Activated effector memory CD4-positive, alpha-beta T cell treated with Interleukin-2 at 50 U/mL for 16 hours (primary cell): ENCODE measurements at places on chromosomes 12 and 14.

DNA sequence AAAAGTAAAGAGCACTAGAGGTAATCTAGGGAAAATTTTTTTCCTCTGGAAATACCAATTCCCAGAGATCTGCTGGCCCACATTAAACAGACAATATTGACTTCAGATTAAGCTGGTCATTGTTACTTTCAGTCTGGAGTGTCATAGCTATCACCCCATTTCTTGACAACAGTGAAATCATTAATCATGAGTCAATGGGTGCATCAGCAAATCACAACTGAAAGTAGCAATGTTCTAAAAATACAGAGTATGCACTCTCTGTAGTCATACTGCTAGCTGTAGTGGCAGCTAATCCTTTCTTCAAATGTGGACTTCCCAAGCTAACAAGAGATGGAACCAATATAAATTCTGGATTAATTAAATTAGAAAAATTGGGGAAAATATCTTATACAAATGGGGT lies 129.9 kb downstream of the CPNE8 start:
- no peak for DNase-seq

GRCh38 chr12:53975479-53976152 lies 862 bp upstream of the HOTAIR start:
- DNase-seq, result no peak

- DNase-seq, result no peak
Measured at GRCh38 chr12:104249017-104249416, 33.4 kb downstream of the TXNRD1 start.

GRCh38 chr14:51533872-51534553 lies 117.7 kb upstream of the FRMD6 start:
- DNase-seq, result no peak

DNA sequence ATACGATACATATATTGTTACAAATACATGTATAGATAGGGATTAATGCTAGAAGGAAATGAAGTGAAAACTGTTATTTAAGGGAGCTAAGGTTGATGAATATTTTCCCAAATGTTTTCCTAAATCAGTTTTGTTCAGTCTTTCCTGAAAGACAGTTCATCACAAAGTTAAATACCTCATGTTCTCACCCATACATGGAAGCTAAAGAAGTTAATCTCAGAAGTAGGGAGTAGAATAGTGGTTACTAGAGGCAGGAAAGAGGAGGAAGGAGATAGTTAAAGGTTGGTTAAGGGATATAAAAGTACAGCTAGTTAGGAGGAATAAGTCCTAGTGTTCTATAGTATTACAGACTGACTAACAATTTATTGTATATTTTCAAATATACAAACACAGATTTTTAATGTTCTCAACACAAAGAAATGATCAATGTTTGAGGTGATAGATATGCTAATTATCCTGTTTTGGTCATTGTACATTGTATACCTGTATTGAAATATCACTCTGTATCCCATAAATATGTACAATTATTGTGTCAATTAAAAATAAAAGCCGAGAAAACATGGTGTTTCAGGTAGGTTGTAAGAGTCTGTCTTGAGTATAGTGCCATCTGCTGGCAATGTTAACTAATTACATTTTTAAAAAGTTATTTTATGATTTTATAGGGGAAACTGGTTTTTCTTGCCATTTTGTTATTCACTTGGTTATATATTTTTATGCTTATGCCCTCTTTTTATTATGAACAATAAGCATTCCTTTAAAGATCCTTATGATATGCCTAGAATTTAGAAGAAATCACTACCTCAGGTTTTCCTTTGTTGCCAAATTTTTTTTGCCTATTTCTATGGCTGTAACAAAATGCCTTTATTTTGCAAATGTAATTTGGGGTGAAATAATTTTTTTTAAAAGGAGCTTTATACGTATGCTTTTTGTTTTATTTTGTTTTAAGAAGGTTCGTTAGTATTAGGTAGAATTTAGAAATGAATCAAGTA lies 26.9 kb downstream of the ZDHHC17 start:
- DNase-seq, result no peak

DNA sequence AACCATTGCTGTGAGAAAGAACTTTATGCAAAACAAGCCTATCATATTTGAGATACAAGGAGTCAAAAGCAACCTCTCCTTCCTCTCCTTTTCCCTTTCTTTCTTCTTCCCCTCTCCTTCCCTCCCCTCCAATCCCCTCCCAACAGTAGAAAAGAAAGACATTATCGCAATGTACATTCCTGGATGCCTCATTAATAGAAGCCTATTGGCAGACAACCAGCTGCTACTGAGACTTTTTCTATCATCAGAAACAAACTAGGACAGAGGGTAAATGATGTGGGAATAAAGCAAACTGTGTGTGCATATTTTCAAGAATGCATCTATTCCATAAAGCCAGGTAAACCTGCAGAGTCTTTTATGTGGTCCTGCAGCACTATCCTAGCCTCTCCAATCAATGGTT lies 237.2 kb downstream of the ITPR2 start:
- DNase-seq, result no peak

GRCh38 chr12:103560604-103561101 lies 26.4 kb upstream of the STAB2 start:
- no peak for DNase-seq

- DNase-seq, result no peak
Measured at GRCh38 chr14:34137001-34137745, 186.3 kb upstream of the EGLN3 start.

GRCh38 chr12:65106948-65107347 lies 14.2 kb downstream of the WIF1 start:
- DNase-seq, result no peak

- no peak for DNase-seq
Measured at GRCh38 chr12:51023625-51024382, 2.4 kb downstream of the SLC11A2 start.

GRCh38 chr12:89156862-89157262 lies 195.4 kb downstream of the DUSP6 start:
- DNase-seq, result no peak

DNA sequence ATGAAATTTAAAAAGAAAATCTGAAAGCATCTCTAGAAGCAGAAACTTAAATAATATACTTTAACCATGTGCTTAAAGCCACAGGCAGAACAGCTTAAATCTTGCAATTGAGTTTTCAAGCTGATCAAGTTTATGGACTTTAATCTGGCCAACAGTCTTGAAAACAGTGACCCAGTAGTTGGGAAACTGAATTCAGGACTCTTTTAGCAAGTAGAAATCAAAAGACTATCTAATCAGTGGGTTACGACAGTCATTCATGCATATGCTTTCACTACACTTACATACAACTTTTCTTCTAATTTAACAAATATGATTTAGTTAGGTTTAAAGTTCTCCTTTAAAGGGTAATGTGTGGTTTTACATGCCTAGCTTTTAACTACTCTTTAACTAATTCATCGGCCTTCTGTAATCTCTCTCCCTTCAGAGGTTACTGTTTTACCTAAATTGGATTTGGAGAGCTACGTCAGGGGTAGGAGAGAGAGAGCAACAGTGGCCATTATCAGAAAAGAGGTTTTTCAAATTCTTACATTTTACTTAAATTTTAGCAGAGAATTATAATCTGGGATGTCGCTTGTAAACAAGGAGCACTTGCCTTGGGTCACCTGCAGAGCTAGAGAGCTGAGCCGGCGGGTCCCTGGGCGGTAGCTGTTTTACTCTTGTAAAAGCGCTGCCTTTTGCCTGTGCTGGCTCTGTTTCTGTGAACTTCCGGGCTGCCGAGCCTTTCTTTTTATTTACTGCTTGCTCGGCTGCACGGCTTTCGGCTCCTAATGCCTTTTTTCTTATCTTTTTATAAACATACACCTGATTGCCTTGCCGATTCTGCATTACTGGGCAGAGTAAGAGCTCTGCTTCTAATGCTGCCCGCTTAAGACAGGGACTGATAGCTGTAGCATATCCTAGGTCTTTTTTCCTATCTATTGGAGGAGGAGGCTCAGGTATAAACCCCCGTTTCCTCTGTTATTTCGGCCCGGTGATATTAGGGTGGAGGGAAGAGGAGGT lies 17.4 kb upstream of the LYZ start:
- DNase-seq, result peak; percentile 65

GRCh38 chr12:114286145-114286544 lies 119.8 kb downstream of the TBX5 start:
- no peak for DNase-seq

DNA sequence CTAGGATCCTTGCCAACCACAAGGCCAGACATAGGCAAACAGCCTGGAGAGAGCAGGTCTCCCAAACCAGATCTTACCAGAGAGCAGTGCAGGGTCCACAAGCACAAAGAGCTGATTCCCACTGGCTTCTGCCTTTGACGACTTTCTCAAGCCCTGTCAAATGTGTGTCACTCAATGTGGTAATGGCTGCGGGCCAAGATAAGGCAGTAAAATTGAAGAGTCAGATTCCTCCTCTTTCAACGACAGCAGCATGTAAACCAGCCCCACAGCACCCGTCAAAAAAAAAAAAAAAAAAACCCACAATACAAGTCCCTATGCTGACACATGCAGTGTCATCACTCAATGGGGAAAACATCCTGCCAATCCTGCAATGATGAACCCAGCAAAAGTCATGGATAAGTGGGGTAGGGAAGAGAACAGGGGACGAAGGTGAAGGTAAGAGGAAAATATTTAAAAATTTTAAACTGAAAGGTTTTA lies at the start of gene STON2:
Gene STON2 (minus strand): TSS at position 123 of the 477 bp plus-strand sequence. CDS start 1,942 bp downstream, outside the sequence.
- no peak for DNase-seq

DNA sequence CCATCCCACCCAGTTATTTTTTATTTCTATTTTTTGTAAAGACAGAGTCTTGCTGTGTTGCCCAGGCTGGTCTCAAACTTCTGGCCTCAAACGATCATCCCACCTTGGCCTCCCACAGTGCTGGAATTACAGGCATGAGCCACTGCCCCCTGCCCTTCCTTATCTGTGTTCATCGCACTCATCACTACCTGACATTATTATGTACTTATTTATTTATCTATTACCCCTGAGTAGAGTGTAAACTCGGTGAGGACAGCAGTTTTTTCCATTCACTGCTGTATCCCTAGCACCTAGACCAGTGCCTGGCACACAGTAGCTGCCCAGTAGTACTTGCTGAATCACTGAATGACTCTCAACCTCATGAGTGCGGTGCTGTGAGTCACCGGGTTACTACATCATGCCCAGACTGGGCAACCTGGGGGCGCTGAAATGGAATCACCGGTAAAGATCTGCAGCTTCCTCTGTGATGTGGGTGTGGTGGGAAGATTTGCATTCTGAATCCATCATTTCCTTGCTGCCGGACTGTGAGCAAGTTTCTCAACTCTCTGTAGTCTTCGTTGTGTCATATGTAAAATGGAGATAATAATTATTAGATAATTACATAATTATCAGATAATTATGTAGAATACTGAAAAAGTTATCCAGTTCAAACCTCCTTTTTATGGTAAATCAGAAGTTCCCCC lies 81.9 kb upstream of the USP44 start:
- DNase-seq, result no peak

- no peak for DNase-seq
Measured at GRCh38 chr12:56300644-56301464, 724 bp upstream of the CS start.

- DNase-seq, result no peak
Measured at GRCh38 chr12:10847744-10848143, 1.5 kb downstream of the PRR4 start.

DNA sequence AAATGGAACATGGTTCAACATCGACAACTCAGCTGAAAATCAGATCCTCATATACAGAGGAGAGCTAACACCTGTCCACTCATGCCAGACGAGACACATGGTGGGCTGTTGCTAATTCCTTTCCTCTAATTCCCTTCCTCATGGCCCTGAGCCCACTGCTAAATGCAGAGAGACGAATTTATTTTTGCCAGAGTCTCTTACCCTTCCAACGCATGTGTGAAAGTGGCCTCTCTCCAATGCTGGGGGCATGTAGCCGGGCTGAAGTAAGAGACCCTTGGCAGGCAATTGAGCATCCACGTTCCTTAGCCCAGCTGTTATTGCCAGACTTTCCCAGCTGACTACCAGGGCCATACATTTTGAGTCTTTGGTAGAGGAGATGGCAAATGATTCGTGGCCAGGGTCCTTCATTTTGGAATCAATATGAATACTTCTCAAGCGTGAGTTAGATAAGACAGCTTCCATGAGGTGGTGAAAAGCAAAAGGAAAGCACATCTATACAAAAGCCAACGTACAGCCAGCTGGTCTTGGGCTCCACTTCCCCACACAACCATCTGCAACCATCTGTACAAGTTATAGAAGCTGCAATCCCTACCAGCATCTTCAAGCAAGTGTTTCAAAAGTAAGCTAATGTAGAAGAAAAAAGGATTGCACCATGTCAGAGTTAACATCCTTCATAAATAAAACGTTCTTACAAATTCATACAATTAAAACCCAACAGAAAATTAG lies 28.6 kb downstream of the CORO1C start:
- DNase-seq, result no peak

DNA sequence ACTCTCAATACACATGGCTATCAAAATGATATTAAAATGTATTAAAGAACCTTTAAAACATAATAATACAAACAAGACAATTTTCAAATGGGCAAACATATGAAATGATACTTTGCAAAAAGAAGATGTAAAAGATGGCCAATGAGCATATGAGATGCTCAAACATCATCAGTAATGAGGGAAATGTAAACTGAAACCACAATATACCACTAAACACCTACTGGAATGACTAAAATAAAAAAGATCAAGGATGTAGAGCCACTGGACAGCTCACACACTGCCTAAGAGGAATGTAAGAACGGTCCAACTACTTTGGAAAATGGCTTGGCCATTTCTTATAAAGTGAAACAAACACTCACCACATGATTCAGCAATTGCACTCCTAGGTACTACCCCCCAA lies 97.2 kb upstream of the BBS10 start:
- no peak for DNase-seq

- no peak for DNase-seq
Measured at GRCh38 chr14:90344331-90345238, 12.8 kb upstream of the NRDE2 start.

DNA sequence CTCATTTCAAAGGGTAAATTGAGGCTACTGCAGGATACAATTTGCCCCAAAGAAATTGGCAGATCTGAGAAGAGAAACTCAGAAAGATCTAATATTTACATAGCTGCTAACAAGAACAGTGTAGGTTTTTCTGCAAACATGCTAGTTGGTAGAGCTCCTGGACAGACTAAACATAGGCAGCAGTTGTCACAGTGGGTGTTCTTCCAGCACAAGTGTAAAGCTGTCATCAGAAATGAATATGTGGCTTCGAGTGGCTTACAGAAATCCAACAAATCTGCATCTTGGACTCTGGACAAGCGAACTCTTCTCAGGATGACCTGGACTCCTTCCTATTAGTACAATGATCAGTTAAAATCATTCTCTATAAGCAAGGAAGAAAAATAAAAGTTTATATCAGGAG lies 5.9 kb downstream of the CBX5 start:
- no peak for DNase-seq

- no peak for DNase-seq
Measured at GRCh38 chr12:28585146-28585545, 394.9 kb downstream of the CCDC91 start.

GRCh38 chr14:81529391-81529790 lies 4.3 kb downstream of the SEL1L start:
- no peak for DNase-seq
